ENCODE measurements at places on chromosomes 16 and 17.

GRCh38 chr16:56635441-56635967 lies 3.0 kb upstream of the MT1A start:
- DNase-seq = no peak

DNA sequence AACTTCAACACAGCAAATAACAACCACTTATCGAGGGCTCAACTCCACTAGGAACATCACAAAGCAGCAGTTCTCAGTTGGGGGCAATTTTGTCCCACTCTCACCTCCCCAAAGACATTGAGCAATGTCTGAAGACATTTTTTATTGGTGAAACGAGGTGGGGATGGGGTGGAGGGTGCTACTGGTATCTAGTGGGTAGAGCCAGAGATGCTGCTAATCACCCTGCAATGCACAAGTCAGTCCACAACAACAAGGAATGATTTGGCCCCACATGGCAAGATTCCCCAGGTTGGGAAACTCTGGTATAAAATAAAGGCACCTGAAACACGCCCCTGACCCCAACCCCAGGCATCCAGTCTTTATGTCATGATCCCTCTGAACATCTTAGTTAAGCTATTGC lies 33.3 kb downstream of the TLE7 start:
- DNase-seq = no peak

DNA sequence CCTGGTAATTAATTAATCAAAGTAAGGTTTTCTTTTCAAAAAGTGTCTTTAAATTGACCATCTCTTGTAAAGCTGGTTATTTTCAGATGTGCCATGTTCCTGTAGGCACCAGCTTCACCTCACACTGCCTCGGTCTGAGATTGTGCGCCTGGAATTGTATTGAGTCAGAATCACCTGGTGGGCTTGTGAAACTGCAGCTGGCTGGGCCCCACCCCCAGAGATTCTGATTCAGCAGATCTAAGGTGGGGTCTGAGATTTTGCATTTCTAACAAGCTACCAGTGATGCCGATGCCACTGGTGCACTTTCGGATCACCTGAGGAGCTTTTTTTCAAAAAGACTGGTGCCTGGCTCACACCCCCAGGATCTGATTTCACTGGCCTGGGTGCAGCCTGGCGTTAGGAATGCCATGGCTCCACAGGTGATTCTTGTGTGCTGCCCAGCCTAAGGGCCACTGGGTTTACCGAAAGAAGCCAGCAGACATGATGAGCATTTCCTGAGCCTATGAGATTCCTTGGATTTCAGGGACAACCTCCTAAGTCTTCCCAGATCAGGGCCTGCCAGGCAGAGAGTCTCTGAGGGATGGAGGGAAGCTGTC lies 59.2 kb upstream of the TOB1 start:
- no peak for DNase-seq

DNA sequence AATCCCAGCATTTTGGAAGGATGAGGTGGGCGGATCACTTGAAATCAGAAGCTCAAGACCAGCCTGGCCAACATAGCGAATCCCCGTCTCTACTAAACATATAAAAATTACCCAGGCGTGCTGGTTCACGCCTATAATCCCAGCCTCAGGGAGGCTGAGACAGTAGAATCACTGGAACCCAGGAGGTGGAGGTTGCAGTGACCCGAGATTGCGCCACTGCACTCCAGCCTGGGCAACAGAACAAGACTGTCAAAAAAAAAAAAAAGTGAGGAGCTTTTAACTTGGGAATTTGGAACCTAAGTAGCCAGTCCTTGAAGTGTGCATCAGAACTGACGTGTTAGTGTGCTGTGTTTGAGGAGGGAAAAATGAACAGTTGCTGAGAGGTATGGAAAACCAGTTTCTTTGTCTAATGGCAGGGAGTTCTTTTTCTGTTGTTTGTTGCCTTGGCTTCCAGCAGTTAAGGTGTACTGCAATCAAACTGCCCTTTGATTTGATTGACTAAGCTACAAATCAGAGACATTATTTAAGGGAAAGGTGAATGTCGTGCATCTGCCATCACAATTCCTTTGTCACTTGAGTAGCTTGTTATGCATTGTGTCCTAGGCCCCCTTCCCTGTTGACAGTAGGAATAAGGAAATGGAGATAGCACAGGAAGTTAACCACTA lies 8.6 kb upstream of the DUSP14 start:
- no peak for DNase-seq

GRCh38 chr17:37847811-37848331 lies 76.3 kb upstream of the TBC1D3K start:
- no peak for DNase-seq

GRCh38 chr17:79812353-79813258 lies 15.7 kb upstream of the CBX8 start:
- DNase-seq = no peak
